Progenitor cell of endocrine pancreas (in vitro differentiated cells): ENCODE measurements at places on chromosomes 6 and 20. TPM values are rescaled to one million over a fixed set of nuclear protein-coding genes. Genes with fewer than 3 reads are reported as not detected.

DNA sequence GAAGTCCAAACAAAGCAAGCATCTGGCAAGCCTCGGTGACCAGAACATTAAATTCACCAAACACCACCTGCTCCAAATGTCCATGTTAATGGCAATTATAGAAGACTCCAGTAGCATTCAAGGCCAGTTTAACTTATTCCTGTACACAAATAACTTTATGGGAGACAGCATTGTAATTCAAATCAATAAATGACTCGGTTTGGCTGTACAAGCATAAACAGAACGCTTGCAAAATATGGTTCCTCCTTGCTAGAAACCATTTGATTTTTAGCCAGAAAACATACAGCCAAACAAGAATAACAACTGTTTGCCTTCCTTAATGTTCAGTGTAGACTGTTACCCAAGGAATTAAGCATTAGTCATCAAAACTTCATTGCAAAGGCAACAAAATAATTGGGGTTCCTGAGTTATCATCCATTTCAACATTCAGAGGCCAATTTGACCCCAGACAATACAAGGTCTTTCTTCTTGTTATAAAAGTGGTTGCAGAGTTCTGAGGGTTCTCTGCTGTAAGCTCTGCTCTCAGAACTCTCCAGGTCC, 125.1 kb downstream of the BFSP1 start:
- H3K27ac ChIP-seq = no peak overlapping the region
- H3K4me1 ChIP-seq = peaks cover 8% of the 10 kb centered on the region
- H3K4me3 ChIP-seq = no peak overlapping the region
- peaks cover 21% of the 10 kb centered on the region for H3K27me3 ChIP-seq
- H3K36me3 ChIP-seq = no peaks in the 10 kb centered on the region

DNA sequence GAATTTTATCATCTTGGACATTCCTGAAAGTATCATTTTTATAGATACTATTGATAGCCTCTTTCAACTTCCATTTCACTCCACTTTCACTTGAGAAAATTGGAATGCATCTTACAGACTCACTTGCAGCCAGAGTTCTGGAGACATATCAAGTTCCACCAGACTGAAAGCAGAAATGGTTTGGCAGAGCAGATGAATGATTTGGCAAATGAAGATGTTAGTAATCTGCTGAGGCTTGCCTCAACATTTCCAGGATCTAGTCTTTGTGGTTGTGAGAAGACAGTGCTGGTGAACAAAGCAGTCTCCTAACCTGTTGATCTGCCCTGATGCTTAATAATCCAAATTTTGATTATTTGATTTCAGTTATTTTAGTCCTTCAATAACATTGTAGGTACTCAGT, 202.6 kb downstream of the TRDN start:
- no peaks in the 10 kb centered on the region for H3K27me3 ChIP-seq
- peaks cover 15% of the 10 kb centered on the region for H3K4me1 ChIP-seq
- H3K27ac ChIP-seq = no peak overlapping the region
- no peak for DNase-seq

GRCh38 chr6:79898076-79898475, 49.3 kb downstream of the ELOVL4 start:
- no peaks in the 10 kb centered on the region for H3K27me3 ChIP-seq
- no peaks in the 10 kb centered on the region for H3K4me1 ChIP-seq
- no peak overlapping the region for H3K4me3 ChIP-seq
- DNase-seq = no peak

DNA sequence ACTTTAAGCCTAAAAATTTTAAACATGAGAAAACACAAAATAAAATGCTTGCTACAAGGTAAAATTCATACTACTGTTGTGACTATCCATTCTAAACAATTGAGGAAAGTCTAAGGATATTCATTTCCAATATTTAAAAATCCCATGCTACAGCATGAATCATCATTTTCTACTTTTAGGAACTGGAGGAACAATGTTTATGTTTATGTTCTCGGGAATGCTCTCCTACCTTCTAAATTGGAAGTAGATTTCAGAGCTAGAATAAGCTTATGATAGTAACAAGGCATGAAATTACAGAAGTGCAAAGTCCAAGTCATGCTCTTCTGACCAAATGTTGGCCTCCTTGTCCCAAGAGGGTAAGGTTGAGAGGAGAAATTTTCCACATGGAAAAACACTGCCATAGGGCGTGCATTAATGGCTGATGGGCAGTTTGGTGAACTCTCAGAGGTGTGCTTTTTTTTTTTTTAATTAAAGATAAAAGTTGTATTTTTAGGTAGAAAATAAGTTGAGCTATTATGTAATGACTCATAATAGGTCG, 6.0 kb upstream of the MYLK4 start:
- no peak overlapping the region for H3K4me3 ChIP-seq
- H3K36me3 ChIP-seq = no peaks in the 10 kb centered on the region
- H3K27me3 ChIP-seq = no peaks in the 10 kb centered on the region
- no peaks in the 10 kb centered on the region for H3K4me1 ChIP-seq
- no peak for DNase-seq

- H3K36me3 ChIP-seq = peaks cover 4% of the 10 kb centered on the region
- DNase-seq = peak; percentile 30
- peak overlapping the region; percentile 99 for H3K27ac ChIP-seq
- H3K27me3 ChIP-seq = no peaks in the 10 kb centered on the region
These were observed 4.8 kb upstream of the SOX4 start for GRCh38 chr6:21588481-21589351.

GRCh38 chr6:159422041-159422984, 253.1 kb downstream of the FNDC1 start:
- no peak overlapping the region for H3K27ac ChIP-seq
- H3K4me1 ChIP-seq = peaks cover 3% of the 10 kb centered on the region
- H3K27me3 ChIP-seq = peaks cover 3% of the 10 kb centered on the region
- H3K36me3 ChIP-seq = no peaks in the 10 kb centered on the region
- H3K4me3 ChIP-seq = no peak overlapping the region

GRCh38 chr6:8180327-8181159, 78.2 kb upstream of the EEF1E1 start:
- H3K4me1 ChIP-seq = peaks cover 16% of the 10 kb centered on the region
- DNase-seq = no peak
- H3K27me3 ChIP-seq = peaks cover 12% of the 10 kb centered on the region
- peak overlapping the region; percentile 52 for H3K27ac ChIP-seq

GRCh38 chr6:144931172-144932035, 646.3 kb downstream of the UTRN start:
- peaks cover 2% of the 10 kb centered on the region for H3K36me3 ChIP-seq
- no peak overlapping the region for H3K27ac ChIP-seq
- H3K27me3 ChIP-seq = no peaks in the 10 kb centered on the region
- peaks cover 5% of the 10 kb centered on the region for H3K4me1 ChIP-seq

- peaks cover 17% of the 10 kb centered on the region for H3K36me3 ChIP-seq
- peaks cover 2% of the 10 kb centered on the region for H3K4me1 ChIP-seq
- no peak for DNase-seq
- no peaks in the 10 kb centered on the region for H3K27me3 ChIP-seq
These were observed 31.1 kb downstream of the PHACTR2 start for GRCh38 chr6:143708889-143709288.

- H3K36me3 ChIP-seq = no peaks in the 10 kb centered on the region
- H3K4me1 ChIP-seq = peaks cover 17% of the 10 kb centered on the region
- no peak overlapping the region for H3K27ac ChIP-seq
- no peak overlapping the region for H3K4me3 ChIP-seq
- DNase-seq = no peak
These were observed 13.6 kb upstream of the ABRACL start for GRCh38 chr6:139014945-139015344.

GRCh38 chr20:37994512-37994911, 38.7 kb downstream of the TTI1 start:
- no peak overlapping the region for H3K4me3 ChIP-seq
- no peak for DNase-seq
- H3K4me1 ChIP-seq = peaks cover 11% of the 10 kb centered on the region
- peak overlapping the region; percentile 29 for H3K27ac ChIP-seq
- peaks cover 17% of the 10 kb centered on the region for H3K36me3 ChIP-seq

DNA sequence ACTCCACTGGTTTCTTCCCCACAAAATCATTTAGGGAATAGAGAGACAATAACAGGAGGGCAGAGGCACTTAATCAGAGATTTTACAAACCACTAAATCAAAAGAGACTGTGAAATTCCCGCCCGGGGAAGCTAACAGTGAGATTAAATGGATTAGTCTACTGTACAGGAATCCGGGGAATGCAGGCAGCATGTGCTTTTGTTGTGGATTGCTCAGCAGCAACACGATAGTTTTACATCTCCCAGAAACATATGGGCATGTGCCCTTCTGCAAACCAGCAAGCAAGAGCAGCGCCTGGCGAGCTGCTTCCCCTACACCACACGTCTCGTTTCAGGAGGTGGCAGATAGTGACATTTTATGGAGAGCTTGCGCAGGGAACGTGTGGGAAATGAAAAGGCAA, 382.3 kb downstream of the CD83 start:
- peaks cover 19% of the 10 kb centered on the region for H3K4me1 ChIP-seq
- H3K4me3 ChIP-seq = no peak overlapping the region
- H3K27ac ChIP-seq = no peak overlapping the region

DNA sequence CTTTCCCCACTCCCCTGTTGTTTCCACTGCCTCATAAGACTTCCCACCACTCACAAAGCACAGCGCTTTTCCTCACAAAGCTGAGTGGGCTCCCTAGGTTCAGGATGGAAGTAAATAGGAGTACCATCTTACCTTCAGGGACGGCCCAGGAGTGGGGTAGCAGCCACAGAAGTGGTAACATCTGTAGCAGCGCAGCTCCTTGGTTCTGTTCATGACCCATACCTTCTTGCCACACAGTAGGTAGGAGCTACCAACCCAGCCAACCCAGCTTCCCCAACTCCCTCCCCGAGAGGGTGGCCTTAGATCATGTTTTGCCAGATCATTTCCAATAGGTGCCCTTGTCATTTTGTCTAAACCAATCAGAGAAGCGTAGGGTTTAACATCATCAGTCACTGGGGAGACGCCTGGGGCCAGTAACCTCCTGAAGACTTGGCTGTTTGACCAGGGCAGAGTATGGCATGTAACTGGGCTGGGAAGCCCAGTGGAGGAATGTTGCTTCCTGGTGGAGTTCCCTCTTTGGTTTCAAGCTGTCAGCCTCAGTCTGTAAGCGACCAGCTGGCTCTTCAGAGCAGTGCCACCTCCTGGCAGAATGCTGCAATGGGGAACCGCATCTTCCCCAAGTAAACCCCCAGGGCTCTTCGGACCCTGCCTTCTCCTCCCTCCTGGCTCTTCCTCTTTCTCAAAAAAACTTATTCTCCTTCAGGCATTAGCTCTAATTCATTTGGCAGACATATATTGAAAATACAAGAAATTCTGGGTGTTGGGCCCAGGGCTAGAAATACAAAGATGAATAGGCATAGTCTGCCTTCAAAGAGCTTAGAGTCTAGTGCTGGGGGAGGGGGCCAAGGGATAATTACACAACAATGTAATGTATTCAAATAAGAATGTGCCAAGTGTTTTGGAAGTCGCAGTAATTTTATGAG, at the start of gene HLA-DMA:
Gene HLA-DMA, minus strand, starts transcription at position 281 of the 923 bp plus-strand sequence. Its CDS starts 61 bp downstream, at position 220.
- H3K36me3 ChIP-seq = no peaks in the 10 kb centered on the region
- no peak within 1 kb of the TSS for H3K4me3 ChIP-seq
- peak within 1 kb of the TSS; percentile 31 for H3K27ac ChIP-seq

DNA sequence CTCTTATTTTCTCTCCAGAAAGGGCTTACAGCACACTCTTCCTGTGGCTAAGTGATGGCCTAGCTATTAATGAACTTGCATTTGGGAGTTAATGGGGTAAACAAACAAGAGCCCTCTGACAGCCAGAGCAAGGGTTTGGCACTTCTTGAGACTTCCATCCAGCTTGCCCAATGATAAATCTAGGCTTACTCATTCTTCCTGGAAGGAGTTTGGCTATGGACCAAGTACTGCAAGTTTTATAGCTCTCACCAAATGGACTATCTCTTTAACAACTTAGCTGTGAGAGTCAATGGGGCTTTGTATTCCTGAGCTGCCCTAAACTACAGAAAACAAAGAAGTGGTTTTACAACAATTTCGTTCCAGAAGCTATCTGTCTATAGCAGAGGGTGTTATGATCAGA, 16.7 kb upstream of the PI3 start:
- no peak for DNase-seq
- H3K27me3 ChIP-seq = peaks cover 5% of the 10 kb centered on the region
- no peak overlapping the region for H3K4me3 ChIP-seq
- no peaks in the 10 kb centered on the region for H3K4me1 ChIP-seq
- no peaks in the 10 kb centered on the region for H3K36me3 ChIP-seq
- no peak overlapping the region for H3K27ac ChIP-seq

DNA sequence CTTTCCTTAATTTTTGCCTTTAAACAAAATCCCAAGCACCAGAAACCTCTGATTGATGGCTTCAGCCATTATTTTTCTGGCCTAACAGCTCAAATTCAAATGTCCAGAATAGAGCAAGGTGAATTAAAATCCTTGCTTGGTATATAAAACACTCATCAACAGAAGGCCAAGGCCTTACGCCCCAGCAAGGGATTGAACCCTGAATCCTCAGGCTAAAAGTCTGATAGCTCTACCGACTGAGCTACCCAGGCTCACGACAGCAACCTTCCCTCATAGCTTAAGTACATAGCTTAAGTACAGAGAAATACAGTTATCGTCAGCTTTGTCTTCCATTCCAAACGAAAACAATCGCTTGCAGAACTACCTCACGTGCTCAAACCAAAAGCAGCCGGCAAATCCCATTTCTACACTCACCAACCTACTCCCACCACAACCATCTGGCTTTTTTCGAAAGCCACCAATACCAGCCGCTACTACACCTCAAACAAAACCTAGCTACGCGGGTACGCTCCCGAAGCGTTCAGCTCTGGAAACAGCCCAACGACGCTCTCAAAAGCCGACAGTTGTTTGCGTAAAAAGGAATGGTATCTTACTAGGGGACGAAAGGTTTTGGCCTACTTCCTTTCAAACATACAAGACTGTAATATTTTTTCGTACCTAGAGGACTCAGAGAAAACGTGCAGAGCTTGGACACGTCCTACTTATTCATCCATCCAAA, 167.5 kb downstream of the GPX5 start:
- peaks cover 6% of the 10 kb centered on the region for H3K36me3 ChIP-seq
- DNase-seq = no peak
- H3K4me3 ChIP-seq = no peak overlapping the region
- peaks cover 28% of the 10 kb centered on the region for H3K27me3 ChIP-seq
- H3K4me1 ChIP-seq = peaks cover 33% of the 10 kb centered on the region

TFAP2C gene
- total RNA-seq = 0.50 and 0.80 TPM in 2 replicates

RAD21L1 gene
- not detected in 2 replicates for total RNA-seq

HRH3 gene
- total RNA-seq = 0.10 TPM in 1 of 2 replicates, not detected in the other

SLC22A3 gene
- total RNA-seq = 1.7 and 2.3 TPM in 2 replicates
